ENCODE measurements at places on chromosomes 5 and 9. TPM values are rescaled to one million over a fixed set of nuclear protein-coding genes. Genes with fewer than 3 reads are reported as not detected.

- DNase-seq = no peak
- H3K4me1 ChIP-seq = no peaks in the 10 kb centered on the region
- H3K4me3 ChIP-seq = no peak overlapping the region
- no peaks in the 10 kb centered on the region for H3K27me3 ChIP-seq
- H3K27ac ChIP-seq = no peak overlapping the region
Observed at GRCh38 chr9:117622347-117622746, 81.9 kb upstream of the TLR4 start.

DNA sequence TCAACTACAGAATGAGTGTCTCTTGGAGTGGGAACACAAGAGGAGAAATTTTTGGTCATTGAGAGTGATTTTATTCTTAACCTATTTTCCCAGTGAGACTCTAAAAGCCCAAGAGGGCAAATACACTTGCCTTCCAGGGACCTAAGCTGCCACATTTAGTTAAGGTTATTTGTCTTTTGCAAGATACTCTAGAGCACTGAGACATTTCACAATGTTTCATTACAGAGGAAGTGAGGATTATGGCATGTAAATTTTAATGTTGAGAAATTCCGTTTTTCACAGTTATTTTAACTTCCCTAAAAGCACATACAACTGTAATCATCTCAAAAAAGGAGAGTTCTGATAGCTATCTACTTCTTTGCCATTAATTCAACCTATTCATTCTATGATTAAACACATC, 38.7 kb upstream of the RAB3C start:
- H3K4me1 ChIP-seq = peaks cover 14% of the 10 kb centered on the region
- H3K4me3 ChIP-seq = no peak overlapping the region
- no peak for DNase-seq
- H3K36me3 ChIP-seq = no peaks in the 10 kb centered on the region
- H3K27me3 ChIP-seq = no peaks in the 10 kb centered on the region

GRCh38 chr5:108516785-108517184, 134.9 kb upstream of the FBXL17 start:
- H3K4me1 ChIP-seq = peaks cover 3% of the 10 kb centered on the region
- H3K4me3 ChIP-seq = no peak overlapping the region
- H3K27me3 ChIP-seq = no peaks in the 10 kb centered on the region
- no peak overlapping the region for H3K27ac ChIP-seq
- no peaks in the 10 kb centered on the region for H3K36me3 ChIP-seq

- no peak overlapping the region for H3K27ac ChIP-seq
- no peaks in the 10 kb centered on the region for H3K36me3 ChIP-seq
- H3K27me3 ChIP-seq = no peaks in the 10 kb centered on the region
- no peak overlapping the region for H3K4me3 ChIP-seq
- H3K4me1 ChIP-seq = no peaks in the 10 kb centered on the region
Observed at GRCh38 chr9:125431741-125432271, 170.2 kb downstream of the GAPVD1 start.

DNA sequence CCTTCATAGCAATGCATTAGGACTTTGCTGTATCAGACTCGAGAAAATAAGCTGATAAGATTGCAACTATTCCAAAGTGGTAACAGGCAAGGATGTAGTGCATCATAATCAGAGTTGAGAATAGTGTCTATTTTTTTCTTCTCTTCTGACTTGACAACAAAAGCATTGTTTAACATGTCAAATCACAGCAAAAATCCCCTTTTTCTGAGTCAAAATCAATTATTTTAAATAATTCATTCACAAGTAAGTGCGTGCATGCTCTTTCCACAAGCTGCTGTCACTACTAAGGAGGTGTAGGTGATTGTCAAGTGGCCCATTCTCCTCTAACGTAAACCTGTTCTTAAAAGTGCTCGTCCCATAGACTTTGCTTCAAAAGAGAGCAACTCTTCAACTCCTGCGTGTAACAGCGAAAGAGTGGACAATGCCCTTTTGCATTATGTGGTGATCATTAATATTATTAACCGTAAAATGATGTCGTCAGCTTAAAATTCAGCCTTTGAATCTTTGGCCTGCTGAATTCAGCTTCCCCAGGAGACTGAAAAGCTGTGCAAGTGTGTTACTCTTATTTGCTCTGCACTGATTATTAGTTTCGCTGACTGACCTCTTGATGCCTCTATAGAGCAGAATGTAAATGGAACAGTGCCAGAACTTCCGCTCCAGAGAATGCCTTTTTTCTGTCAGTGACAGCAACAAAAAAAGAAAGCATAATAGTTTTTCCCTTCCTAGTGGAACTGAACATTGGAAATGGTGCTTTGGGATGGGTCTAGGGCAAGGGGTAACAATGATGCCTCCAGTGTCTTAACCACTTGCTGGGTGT, 680.8 kb upstream of the SEMA6A start:
- no peak overlapping the region for H3K27ac ChIP-seq
- H3K4me1 ChIP-seq = no peaks in the 10 kb centered on the region
- no peak overlapping the region for H3K4me3 ChIP-seq
- H3K27me3 ChIP-seq = no peaks in the 10 kb centered on the region
- H3K36me3 ChIP-seq = no peaks in the 10 kb centered on the region

DNA sequence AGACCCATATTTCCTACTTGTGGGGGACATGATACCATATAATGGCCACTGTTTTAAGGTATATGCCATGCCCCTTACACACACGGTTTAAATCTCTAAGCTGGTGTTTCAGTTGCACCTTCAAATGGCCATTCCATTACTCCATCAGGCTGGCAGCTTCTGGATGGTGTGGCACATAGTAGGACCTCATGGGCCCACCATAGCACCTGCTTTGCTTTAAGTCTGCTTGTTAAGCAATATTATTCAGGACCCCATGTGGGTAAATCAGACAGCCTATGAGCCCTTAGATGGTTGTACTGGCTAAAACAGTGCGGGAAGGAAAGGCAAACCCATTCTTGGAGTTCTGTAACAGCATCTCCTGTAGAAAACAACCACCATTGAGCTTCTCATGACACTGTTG, 27.4 kb upstream of the PANK3 start:
- DNase-seq = no peak
- no peak overlapping the region for H3K27ac ChIP-seq
- H3K36me3 ChIP-seq = no peaks in the 10 kb centered on the region
- no peaks in the 10 kb centered on the region for H3K27me3 ChIP-seq
- H3K4me1 ChIP-seq = no peaks in the 10 kb centered on the region
- H3K4me3 ChIP-seq = no peak overlapping the region

DNA sequence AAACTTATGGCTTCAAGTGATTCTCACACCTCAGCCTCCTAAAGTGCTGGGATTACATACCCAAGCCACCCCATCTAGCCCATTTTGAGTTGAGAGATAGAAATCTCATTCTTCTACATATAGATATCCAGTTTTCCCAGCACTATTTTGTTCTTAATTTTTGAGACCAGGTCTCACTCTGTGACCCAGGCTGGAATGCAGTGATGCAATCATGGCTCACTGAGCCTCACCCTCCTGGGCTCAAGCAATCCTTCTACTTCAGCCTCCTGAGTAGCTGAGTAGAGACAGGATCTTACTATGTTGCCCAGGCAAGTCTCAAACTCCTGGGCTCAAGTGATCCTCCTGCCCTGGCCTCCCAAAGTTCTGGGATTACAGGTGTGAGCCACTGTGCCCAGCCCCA, 60.9 kb upstream of the CTNNA1 start:
- H3K36me3 ChIP-seq = no peaks in the 10 kb centered on the region
- no peak overlapping the region for H3K4me3 ChIP-seq
- no peak overlapping the region for H3K27ac ChIP-seq
- H3K27me3 ChIP-seq = no peaks in the 10 kb centered on the region
- H3K4me1 ChIP-seq = no peaks in the 10 kb centered on the region
- DNase-seq = no peak

GRCh38 chr9:5851445-5851844, 18.5 kb upstream of the ERMP1 start:
- no peaks in the 10 kb centered on the region for H3K36me3 ChIP-seq
- no peak for DNase-seq
- H3K27me3 ChIP-seq = no peaks in the 10 kb centered on the region

DNA sequence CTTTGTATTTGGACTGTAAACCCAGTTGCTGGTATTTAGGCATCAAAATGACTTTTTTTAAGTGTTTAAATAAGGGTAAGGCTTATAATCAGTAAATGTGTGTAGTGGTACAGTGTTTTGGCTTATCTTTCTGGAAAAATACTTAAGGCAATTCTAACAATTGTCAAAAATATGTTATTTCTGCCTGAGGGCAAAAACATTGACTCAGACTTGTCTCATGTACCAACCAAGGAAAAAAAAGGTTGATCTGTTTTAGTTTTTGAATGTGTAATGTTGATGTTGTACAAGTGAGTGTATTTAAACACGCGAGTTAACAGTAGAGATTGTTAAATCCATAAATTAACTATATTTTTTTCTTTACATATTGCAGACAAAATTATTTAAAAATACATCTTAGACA, 277.8 kb upstream of the TYRP1 start:
- H3K27ac ChIP-seq = no peak overlapping the region
- H3K36me3 ChIP-seq = no peaks in the 10 kb centered on the region
- H3K4me3 ChIP-seq = no peak overlapping the region
- no peaks in the 10 kb centered on the region for H3K27me3 ChIP-seq
- no peak for DNase-seq

- no peak for DNase-seq
- no peaks in the 10 kb centered on the region for H3K36me3 ChIP-seq
- no peaks in the 10 kb centered on the region for H3K27me3 ChIP-seq
- H3K27ac ChIP-seq = no peak overlapping the region
- H3K4me3 ChIP-seq = no peak overlapping the region
Observed at GRCh38 chr9:91116711-91117110, 245.0 kb downstream of the AUH start.

GRCh38 chr9:133483611-133484010, 4.7 kb upstream of the SLC2A6 start:
- H3K4me3 ChIP-seq = no peak overlapping the region
- DNase-seq = peak; percentile 25
- peaks cover 19% of the 10 kb centered on the region for H3K4me1 ChIP-seq
- H3K27ac ChIP-seq = no peak overlapping the region
- no peaks in the 10 kb centered on the region for H3K36me3 ChIP-seq
- peaks cover 4% of the 10 kb centered on the region for H3K27me3 ChIP-seq

- H3K4me1 ChIP-seq = peaks cover 8% of the 10 kb centered on the region
- no peak overlapping the region for H3K27ac ChIP-seq
- H3K36me3 ChIP-seq = no peaks in the 10 kb centered on the region
- no peaks in the 10 kb centered on the region for H3K27me3 ChIP-seq
- no peak for DNase-seq
Observed at GRCh38 chr9:114403153-114403756, 15.5 kb upstream of the AKNA start.

- H3K27me3 ChIP-seq = no peaks in the 10 kb centered on the region
- no peaks in the 10 kb centered on the region for H3K36me3 ChIP-seq
- H3K4me3 ChIP-seq = no peak overlapping the region
- DNase-seq = no peak
Observed at GRCh38 chr9:101132801-101133200, 104.3 kb downstream of the PLPPR1 start.

DNA sequence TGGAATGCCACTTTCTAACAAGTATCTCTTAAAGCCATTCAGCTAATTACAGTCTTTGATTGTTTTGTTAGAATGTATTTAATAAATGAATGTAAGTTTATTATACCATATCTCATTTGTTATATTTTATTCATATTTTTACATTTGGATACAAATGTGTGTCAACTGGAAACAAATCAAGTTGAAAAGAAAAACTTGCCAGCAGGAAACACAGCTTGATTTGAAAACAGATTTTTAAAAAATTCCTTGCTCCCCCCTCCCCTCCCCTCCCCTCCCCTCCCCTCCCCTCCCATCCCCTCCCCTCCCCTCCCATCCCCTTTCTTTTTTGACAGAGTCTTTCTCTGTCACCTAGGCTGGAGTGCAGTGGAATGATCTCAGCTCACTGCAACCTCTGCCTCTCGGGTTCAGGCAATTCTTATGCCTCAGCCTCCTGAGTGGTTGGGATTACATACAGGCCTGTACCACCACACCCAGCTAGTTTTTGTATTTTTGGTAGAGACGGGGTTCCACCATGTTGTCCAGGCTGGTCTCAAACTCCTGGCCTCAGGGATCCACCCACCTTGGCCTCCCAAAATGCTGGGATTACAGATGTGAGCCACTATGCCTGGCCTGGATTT, 227.6 kb downstream of the WDR70 start:
- H3K4me1 ChIP-seq = no peaks in the 10 kb centered on the region
- H3K27ac ChIP-seq = no peak overlapping the region
- H3K36me3 ChIP-seq = peaks cover 11% of the 10 kb centered on the region
- H3K27me3 ChIP-seq = no peaks in the 10 kb centered on the region
- no peak overlapping the region for H3K4me3 ChIP-seq
- no peak for DNase-seq

GRCh38 chr5:59799668-59800346, 93.7 kb downstream of the PDE4D start:
- no peak overlapping the region for H3K27ac ChIP-seq
- no peak for DNase-seq
- peaks cover 18% of the 10 kb centered on the region for H3K4me1 ChIP-seq
- no peaks in the 10 kb centered on the region for H3K36me3 ChIP-seq
- peaks cover 6% of the 10 kb centered on the region for H3K27me3 ChIP-seq

DNA sequence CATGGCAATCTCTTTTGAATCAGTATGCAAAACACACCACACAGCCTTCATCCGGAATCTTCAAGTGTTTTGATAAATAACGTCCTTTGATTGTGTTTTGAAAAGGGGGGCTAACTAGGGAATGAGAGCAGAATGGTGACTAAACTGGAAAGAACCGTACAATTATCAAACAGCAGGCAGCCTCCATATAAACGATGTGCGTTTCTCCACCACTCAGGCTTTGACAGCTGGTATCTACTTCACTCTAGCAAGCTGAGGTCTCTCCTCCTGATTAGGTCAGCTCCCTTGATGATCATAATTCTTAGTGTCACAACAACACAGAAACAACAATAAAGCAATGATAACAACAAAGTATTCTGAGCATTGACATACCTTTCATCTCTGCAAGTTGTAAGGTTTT, 465.9 kb downstream of the TUSC1 start:
- no peak overlapping the region for H3K27ac ChIP-seq
- H3K27me3 ChIP-seq = no peaks in the 10 kb centered on the region
- H3K4me1 ChIP-seq = no peaks in the 10 kb centered on the region
- no peak for DNase-seq
- H3K4me3 ChIP-seq = no peak overlapping the region
- H3K36me3 ChIP-seq = no peaks in the 10 kb centered on the region

DNA sequence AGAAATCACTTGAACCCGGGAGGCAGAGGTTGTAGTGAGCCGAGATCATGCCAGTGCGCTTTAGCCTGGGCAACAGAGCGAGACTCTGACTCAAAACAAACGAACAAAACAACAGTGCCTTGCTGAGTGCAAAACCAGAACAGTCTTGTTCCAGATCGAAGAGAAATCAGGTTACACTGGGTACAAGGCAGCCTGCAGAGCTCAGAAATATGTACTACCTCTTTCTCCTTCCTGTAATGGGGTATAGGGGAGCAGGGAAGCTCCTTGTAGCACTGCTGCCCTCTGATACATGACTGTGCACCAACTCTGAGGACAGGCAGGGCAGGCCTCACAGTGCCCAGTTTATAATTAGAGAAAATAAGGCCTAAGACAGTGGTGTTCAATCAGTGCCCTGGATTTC, 24.7 kb downstream of the TBC1D2 start:
- H3K4me3 ChIP-seq = no peak overlapping the region
- no peak for DNase-seq
- peaks cover 10% of the 10 kb centered on the region for H3K4me1 ChIP-seq
- peaks cover 98% of the 10 kb centered on the region for H3K36me3 ChIP-seq
- H3K27me3 ChIP-seq = no peaks in the 10 kb centered on the region

GRXCR2 gene
- total RNA-seq = not detected

CLPTM1L gene
- total RNA-seq = 135 TPM

PPP1R26 gene
- 22.8 TPM for total RNA-seq

KIAA1191 gene
- 88.9 TPM for total RNA-seq

RNF208 gene
- total RNA-seq = 5.8 TPM

EQTN gene
- total RNA-seq = not detected

SLC27A4 gene
- 19.5 TPM for total RNA-seq
